ENCODE measurements at places on chromosomes 16 and 17. TPM values are rescaled to one million over a fixed set of nuclear protein-coding genes. Genes with fewer than 3 reads are reported as not detected.

The TMEM92 gene
- 1.4 TPM for total RNA-seq

The CLEC19A gene
- not detected for total RNA-seq

The MPP3 gene
- 9.6 TPM for total RNA-seq

The JPH3 gene
- total RNA-seq = 0.72 TPM

The ADAP2 gene
- 1.3 TPM for total RNA-seq

The RUNDC3A gene
- total RNA-seq = not detected

The COQ9 gene
- total RNA-seq = 104 TPM

The FBXW10B gene
- total RNA-seq = 3.2 TPM

The TBC1D3I gene
- total RNA-seq = not detected

The XPO6 gene
- 98.1 TPM for total RNA-seq

The CCL1 gene
- total RNA-seq = not detected

The MPP2 gene
- total RNA-seq = 0.74 TPM

The ALDH3A1 gene
- total RNA-seq = 403 TPM

The HSDL1 gene
- total RNA-seq = 16.9 TPM

The NPW gene
- 4.8 TPM for total RNA-seq

The TBC1D3G gene
- total RNA-seq = not detected

The MGAT5B gene
- total RNA-seq = 0.72 TPM

The HSD11B2 gene
- 1.2 TPM for total RNA-seq

The CHST4 gene
- total RNA-seq = not detected

The TP53TG3B gene
- total RNA-seq = not detected

The PAM16 gene
- total RNA-seq = 65.7 TPM

The MT1X gene
- 5.6 TPM for total RNA-seq

The MEFV gene
- 0.17 TPM for total RNA-seq

The NTN3 gene
- 0.14 TPM for total RNA-seq

All from NCI-H460 (cell line).